ENCODE measurements at places on chromosomes 3 and 15.

- no peak for DNase-seq
Measured at GRCh38 chr3:150784747-150785125, 21.8 kb upstream of the SIAH2 start.

DNA sequence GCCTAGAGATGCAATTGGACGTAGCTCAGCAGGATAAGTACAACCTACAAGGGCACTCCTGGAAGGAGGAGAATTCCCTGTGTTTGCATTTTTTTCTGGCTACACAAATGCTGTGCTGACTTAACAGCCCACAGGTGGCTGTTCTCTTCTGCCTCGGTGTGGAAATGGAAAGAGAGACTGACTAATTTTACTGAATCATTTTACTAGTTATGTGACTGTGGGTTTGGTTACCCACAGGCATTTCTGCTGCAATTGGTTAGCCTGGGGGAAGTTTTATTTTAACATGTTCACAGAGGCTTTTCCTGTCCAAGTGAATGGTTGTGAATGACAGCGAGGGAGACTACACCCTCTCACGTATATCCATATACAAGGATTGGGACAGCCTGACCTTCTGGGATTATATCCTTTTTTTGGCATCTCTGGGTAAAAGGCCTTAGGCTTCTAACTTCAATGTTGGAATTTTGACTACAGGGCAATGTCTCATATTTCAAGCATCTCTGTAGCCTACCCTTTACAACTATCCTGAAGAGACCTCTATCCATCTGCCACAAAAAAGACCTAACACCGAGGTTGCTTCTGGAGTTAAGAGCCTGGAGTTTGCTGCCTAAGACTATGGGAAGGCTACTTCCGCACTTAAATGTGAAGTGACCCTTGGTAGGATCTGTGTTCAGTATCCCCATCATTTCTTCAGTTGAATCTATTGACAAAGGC lies 67.2 kb upstream of the TP63 start:
- DNase-seq: peak; percentile 2

GRCh38 chr15:57752436-57752835 lies 45.9 kb downstream of the POLR2M start:
- no peak for DNase-seq

GRCh38 chr3:197828-198491 lies 1.4 kb downstream of the CHL1 start:
- DNase-seq: no peak

GRCh38 chr3:73746623-73747022 lies 121.9 kb upstream of the PDZRN3 start:
- no peak for DNase-seq

GRCh38 chr15:86645925-86646500 lies 566.3 kb downstream of the AGBL1 start:
- DNase-seq: no peak

GRCh38 chr3:60417576-60417975 lies 833.7 kb downstream of the FHIT start:
- no peak for DNase-seq

- DNase-seq: no peak
Measured at GRCh38 chr15:82803793-82804574, 1.9 kb downstream of the FSD2 start.

DNA sequence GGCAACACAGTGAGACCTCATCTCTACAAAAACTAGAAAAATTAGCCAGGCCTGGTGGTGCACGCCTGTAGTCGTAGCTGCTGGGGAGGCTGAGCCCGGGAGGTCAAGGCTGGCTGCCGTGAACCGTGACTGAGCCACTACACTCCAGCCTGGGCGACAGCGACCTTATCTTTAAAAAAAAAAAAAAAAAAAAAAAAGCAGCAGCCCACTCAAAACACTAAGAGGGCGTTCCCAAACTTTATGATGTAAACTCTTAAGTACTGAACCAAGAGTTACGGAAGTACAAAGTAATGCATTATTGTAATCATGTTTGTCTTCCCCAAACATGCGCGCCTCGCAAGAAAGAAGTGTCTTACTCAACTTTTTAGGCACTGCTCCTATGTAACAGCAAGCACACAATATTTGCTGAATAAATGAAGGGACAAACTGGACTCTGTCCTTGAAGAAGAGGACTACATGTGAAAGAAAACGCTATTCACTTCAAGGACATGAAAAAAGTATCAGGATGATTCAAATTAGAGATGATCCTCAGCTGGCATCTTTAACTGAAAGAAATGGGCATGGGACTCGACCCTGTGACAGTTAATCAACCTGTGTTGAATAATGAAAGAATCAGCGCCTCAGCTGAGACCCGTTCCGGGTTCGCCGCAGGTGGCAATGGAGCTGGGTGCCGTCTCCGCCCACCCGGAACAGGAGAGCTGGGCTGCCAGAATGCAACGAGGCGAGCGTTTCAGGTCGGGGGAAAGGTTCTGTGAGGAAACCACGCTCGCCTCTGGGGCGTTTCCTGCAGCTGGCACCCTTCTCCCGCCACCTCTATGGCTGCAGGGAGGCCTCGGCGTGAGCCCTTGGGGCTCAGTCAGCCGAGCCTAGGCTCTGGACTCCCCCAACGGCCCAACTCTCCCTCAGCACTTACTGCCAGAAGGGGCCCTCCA lies 718 bp downstream of the SPG11 start:
- peak; percentile 82 for DNase-seq

- peak; percentile 26 for DNase-seq
Measured at GRCh38 chr3:105367063-105367405, 325 bp downstream of the ALCAM start.

DNA sequence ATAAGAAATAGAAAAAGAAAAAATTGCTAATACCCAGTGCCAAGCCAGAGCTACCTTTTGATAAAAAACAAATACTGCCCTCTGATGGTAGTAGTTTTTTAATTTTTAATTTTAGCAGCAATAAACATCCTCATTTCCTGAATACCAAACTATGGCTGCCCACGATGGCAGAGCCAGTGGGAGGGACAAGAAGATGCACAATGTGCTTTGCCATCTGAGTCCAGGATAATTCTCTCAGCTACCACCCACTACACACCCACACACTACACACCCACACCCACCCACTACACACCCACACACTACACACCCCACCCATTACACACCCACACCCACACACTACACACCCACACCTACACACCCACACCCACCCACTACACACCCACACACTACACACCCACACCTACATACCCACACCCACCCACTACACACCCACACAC lies 17.8 kb downstream of the CEP19 start:
- no peak for DNase-seq

DNA sequence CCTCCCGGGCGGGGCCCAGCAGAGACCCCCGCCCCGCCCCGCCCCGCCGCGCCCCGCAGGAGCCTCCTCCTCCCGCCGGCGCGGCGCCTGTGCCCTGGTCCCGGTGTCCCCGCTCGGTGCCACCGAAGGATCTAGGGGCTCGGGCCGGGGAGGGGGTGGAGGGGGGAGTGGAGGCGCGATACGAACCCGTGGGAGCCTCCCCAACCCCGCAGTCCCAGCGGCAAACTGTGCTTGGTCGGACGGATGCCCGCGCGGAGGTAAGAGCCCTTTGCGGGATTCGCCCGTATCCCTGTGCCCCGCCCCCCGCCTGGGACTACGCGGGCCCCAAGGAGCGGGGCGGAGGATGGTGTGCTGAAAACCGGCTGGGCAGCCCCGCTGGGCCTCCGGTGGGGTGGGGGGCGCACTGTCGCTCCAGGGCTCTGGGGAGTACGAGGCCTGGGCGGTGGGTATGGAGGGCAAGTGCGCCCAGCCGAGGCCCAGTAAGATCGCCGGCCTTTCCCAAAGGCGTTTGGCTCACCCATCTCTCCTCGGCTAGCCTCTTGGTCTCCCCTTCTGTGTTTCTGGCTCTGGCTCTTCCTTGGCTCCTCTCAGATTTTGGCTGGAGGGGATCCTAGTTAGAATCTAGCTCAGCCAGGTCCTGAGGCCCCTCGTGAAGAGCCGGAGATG lies 65.6 kb upstream of the POLG start:
- DNase-seq: no peak

Measured in stimulated activated naive CD4-positive, alpha-beta T cell treated with Interleukin-2 at 50 U/mL for 16 hours (primary cell).